ENCODE measurements at places on chromosomes 16 and 17. TPM values are rescaled to one million over a fixed set of nuclear protein-coding genes. Genes with fewer than 3 reads are reported as not detected.

DNA sequence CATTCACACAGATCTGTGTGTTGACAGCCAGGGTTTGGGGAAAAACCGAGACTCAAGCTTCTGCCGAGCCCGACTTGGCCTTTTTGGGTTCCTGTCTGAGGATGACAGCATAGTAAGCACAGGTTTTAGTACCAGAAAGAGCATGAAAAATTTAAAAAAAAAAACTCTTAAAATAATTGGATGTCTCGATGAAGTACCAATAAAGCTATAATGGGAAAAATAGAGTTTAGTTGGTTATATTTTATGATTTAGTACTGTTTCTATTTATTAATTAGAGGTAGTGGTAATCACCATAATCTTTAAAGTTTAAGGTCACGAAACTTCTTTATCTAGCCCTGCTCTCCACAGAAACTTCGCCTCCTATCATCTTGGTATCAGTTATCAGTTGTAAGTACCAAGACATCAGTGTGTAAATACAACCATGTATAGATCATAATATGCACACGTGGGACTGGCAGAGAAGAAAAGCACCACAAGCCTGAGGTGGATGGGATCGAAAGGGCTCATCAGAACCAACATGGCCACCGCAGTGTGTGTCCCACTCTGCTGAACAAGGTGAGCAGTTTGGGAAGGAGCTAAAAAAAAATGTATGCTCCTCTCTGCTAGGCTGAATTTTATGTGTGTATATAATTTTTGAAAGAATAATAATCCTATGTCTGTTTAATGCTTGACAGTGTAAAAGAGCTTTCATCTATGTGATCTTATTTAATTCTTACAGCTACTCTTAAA, 14.4 kb upstream of the EEF2K start:
- peak; percentile 38 for DNase-seq

CCL5 gene
- total RNA-seq: 0.87 TPM

DNA sequence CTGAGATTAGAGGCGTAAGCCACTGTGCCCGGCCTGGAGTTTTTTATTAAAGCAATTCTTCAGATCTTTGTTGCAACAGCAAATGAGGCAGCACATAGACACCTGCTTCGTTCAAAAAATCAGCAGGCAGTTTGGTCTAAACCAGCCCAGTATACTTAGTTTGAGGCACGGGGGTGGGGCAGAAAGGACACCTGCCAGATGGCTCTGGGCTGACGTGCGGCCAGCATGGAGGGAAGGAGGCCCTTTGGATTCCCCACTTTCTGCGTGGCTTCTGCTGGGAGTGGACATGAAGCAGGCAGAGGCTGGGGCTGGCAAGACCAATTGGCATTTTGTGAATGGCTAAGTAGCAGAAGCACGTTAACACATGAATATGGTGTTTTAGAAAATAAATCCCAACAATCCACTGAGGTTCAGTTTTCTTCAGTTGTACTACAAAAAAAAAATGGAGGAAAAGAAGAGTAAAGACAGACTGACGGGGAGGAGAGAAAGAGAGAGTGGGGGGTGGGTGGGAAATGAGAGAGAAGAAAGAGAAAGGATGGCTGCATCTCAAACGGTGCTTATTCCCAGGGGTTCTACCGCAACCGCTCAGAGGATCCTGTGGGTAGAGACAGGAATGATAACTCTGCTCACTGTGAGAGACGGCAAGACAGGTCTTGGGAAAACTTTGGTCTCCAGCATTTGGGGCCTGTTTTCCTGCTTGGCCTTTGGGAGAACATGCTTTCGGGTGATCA, 16.3 kb downstream of the C16orf46 start:
- DNase-seq: no peak

- DNase-seq: no peak
Measured at GRCh38 chr17:4986403-4986802, 1.1 kb downstream of the CAMTA2 start.

DNA sequence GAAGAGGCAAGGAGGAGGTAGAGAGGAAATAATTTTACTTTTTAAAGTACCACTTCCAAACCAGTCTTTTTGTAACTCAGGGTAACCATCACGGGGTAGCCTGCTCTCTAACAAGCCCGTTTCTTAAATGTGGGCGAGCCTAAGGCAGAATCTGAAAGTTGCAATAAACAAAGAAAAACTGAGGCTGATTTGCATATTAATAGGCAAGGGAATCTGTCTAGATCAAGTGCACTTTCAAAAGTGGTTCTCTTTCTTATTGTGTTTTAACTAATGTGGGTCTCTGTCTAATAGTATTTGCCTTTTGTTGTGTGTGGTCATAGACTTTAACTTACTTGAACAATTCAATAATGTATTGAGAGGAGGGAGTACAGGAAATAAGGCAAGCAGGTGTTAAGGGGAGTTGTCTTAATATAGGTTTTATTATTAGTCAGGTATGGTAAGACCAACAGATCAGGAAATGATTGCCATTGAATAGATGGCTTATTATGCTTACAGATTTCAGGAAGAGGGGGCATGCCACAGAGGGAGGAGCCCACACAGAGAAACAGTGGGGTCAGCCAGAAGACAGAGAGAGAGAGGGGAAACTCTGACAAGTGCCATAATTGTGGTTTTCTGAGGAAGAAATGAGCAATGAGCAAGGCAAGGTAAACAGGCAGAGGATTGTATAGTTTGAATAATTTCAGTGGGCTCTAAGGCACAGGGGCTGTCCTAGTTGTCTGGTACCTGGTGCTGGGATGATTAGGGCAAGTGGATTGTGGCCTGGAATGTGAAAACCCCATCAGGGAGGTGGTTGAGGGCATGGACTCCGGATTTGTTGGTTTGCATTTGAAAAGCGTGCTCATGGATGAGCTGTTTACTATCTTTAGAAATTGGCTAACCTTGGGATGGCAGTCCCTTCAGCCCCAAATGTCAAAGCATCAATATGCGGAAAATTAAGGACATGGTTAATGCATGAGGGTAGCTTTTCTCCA, 237.2 kb downstream of the TOX3 start:
- DNase-seq: no peak

KRTAP4-16 gene
- not detected for total RNA-seq
